ENCODE measurements at places on chromosomes 2 and 18.

DNA sequence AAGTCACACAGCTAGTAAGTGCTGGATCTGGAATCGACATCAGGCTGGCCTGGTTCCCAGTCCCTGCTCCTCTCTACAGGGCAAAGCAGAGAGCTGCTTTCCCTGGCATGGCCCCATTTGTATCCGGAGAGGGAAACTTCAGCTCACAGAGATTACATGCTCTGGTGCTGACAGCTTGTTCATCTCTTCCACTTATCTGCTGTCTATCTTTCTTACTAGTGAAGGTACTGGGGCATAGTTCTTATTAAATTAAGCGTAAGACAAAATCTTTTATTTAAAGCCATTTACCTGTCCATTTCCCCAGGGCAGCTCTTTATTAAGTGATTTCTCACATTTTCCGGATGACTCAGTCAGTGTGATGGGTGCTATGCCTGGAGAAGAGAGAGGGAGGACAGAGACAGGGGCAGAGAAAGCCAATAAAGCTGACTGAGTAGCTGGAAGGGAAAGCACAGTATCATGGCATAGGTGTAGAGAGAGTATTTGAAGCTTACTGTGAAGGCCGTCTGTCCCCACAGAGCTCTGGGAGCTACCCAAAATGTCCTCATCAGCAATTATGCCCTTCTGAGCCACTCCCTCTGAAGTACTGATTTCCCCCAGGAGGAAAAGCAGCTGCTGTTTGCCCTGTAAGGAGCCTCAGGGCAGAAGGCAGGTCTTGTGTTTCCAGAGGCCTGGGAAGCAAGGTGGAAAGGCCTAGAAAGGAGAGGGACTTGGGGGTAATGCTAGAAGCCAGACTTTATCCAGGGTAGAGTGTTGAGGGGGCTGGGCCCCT lies 44.1 kb upstream of the EPAS1 start:
- DNase-seq = no peak

GRCh38 chr2:166539340-166540162 lies 45.5 kb upstream of the SCN7A start:
- DNase-seq = no peak

DNA sequence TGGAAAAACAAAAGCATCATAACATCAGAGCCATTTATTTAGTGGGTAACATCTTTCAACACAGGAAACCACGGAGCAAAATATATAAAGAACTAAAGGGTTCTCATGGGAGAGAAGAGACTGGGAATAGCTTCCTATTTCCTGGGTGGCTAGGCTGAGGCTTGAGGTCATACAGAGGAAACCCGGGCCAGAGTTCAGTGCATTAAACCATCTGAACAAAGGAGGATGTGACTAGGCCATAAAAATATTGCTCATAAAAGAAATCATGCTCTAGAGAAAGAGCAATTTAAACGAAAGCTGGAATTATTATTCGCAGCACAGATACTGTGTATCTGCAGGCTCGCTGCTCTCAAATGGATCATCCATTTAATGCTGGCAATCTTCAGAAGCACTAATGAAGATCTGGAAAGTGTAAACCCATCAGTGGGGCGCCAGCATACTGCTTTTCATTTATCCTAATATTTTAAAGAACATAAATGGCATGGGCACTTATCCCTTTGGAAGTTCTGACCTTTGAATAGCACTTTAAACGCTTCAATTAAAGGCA lies 83.3 kb downstream of the GALNT14 start:
- DNase-seq = no peak

- no peak for DNase-seq
These were observed 301.7 kb downstream of the PAX3 start for GRCh38 chr2:221997100-221997499.

DNA sequence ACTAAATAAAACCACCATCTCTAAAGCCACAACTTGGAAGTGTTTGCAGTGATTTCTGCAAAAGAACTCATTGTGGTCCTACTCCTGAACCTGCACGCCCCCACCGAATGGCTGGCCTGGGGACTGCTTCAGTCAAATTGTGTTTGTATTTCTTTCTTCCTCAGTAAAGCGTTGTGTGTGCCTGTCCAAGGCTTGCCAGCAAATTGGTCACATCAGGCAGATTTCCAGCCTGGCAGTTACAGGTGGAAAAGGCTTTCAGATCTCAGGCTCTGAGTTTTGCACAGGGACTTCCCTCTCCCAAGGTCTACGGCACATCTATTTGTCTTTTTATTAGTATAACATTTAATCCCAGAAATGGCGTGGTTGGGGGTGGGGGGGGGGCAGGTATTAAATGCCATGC lies 54.0 kb upstream of the NOSTRIN start:
- DNase-seq = no peak

DNA sequence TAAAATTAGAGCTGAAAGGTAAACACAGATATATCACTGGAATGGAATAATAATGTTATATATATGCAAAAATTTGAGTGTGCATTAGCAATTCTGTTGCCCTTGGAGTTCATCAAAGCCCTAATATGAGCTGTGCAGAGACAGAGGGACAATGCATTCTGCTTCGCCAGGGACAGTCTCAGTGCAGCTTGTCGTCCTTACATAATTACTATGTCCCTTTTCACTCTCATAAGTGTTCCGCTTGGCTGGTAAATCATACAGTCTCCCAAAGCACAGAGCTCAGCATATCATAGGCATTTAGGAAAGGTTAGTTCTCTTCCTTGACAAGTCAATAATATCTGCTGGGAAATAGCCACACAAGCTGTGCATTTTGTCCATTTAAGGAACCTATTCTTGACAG lies 30.7 kb downstream of the MAPK4 start:
- no peak for DNase-seq

DNA sequence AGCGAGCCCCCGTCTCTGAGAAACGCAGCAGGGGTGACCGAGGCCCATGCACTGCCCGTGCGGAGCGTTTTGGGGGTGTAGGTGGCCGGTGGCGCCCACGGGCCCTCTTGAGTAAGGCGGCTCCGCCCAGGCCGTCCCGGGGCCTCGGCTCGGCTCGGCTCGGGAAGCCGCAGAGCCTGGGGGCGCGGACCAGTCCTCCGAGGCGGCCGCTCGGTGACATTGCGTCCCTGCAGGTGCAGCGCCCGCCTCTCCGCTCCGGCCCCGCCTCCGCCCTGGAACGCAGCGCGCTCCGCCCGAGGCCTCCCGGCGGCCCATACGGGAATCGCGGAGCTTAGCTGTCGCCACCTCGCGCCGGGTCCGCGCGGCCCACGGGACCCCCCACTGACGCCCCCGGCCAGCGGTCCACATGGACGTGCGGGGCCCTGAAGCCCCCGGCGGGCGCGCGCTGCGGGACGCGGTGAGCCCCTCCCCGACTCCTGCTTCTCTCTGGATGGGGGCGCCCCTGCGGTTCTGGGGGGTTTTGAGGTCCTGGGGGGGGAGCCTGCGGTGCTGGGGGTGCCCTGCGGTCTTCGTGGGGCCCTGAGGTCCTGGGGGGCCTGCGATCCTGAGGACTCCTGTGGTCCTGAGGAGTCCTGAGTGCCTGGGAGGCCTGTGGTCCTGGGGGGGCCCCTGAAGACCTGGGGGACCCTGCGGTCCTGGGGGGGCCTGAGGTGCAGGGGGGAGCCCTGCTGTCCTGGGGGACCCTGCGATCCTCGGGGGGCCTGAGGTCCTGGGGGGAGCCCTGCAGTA lies at the start of gene HSBP1L1:
TSS of gene HSBP1L1 (plus strand) at position 314 of the 789 bp plus-strand sequence. CDS start at position 407, 93 bp downstream.
- DNase-seq = no peak

- no peak for DNase-seq
These were observed 704.0 kb downstream of the RNF144A start for GRCh38 chr2:7621018-7621814.

- DNase-seq = no peak
These were observed 187.6 kb downstream of the ZNF521 start for GRCh38 chr18:25164211-25164847.

DNA sequence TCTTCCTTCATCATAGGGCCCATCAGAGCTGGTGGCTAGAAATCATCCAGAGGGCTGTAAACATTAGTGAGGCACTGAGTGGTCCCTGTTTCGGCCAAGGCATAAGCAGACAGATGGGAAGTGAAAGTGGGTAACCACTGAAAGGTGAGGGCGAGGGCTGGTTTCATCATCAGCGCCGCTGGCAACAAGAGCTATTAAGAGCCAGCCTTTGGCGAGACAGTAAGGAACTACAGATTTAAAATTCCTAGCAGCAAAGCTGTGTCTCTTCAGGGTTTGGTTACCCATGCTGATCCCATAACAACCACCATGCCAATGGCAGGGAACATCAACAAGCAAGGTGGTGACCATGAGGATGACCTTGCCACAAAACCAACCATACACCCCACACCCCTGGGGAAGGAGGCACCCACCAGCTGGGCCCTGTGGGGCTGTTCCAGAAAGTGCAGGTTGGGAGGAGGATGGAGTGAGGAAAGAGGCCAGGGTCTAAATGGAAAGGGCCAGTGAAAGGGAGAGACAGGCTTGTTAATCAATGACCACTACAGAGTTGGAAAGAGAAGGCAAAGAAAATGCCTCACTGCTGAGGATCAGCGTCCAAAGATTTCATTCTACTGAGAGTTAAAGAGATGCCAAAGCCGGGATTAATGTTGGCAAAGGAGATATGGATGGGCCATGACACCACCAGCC lies 9.0 kb upstream of the SLC20A1 start:
- DNase-seq = no peak

GRCh38 chr2:100230754-100231153 lies 88.4 kb upstream of the AFF3 start:
- DNase-seq = no peak

GRCh38 chr2:199092419-199092818 lies 365.3 kb downstream of the SATB2 start:
- no peak for DNase-seq
